ENCODE measurements at places on chromosomes 3 and 15.
A peak's percentile ranks its signal among the peaks of the same experiment; 100 is the strongest.

- no peak for DNase-seq
These were observed 246.2 kb downstream of the FAM43A start for GRCh38 chr3:194931865-194932264.

GRCh38 chr3:8482263-8482662 lies 19.4 kb upstream of the LMCD1 start:
- DNase-seq = peak; percentile 19

DNA sequence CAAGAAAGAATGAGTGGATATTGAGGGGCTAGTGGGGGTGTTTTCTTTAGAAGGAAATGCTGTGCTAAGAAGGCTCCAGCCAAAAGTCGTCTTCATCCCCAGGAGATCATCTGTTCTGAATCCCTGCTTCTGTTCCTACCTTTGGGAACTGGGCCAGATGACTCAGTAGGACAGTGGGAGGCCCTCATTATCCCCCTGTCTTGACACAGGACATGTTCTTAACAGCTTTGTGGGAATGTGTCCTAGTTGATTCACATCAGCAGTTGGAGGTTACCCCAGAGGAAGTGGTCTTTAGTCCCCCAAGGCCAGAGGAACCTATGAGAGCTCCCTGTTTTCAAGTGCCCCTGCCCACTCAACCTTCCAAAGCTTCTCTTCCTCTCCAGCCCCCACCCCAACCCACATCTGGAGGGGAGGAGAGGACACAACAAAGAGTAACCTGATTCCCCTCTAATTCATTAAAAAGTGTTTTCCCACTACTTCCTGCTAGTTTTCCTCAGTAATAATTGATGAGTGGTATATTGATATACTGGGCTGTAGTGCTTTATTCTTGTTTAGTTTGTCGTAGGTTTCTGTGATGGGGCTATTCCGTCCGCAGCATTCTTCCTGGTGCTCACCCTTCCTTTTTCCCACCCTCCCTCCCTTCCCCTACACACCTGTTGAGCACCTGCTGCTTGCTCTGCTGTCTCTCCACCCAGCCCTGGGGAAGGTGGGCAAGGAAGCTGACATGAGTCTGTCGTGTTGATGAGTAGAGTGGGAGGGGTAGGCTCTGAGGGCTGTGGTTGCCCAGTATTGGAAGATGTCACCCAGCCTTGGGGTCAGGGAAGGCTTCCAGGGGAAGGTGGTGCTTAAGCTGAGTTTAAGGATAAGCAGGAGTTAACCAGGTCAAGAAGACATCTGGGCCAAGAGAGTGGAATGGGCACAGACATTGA lies 9.3 kb downstream of the PXYLP1 start:
- DNase-seq = no peak

DNA sequence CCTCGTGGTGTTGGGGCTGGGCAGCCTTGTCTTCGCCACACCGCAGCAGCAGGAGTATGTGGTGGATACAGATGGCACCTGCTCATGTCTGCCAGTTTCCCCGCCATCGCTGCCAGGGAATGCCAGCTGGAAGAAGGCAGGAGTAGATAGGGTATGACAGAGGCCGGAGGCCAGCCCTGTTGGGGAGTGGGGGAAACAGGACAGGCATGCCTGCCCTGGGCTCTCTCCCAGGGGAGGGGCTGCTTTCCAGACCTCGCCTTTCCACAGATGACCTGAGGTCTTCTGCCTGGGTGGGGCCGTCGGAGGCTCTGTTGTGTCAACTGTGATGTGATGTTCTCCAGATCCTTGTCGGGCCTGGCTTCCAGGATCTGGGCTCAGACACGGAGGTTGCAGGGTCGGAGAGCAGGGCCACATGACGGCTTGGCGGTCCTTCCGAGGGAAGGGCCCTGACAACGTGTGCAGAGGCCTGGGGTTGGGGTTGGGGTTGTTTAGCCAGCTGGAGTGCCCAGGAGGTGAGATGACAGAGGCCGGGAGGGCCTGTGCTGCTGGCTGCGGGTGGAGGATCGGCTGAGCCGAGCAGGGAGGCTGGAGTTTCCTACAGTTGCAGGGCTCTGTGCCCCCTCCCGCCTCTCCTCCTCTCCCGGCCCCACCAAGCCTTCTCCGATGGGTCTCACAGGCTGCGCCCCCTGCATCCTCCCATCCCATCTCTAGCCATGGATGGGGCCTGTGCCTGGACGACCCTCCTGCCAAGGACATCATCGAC lies 102.0 kb downstream of the TBC1D2B start:
- DNase-seq = no peak

- no peak for DNase-seq
These were observed 27.6 kb upstream of the UBE2E2 start for GRCh38 chr3:23175341-23176083.
